ENCODE measurements at places on chromosomes 5 and 9. TPM values are rescaled to one million over a fixed set of nuclear protein-coding genes. Genes with fewer than 3 reads are reported as not detected.

ACOT12 gene
- total RNA-seq = not detected

GRCh38 chr9:36575411-36575882 lies 2.8 kb downstream of the MELK start:
- DNase-seq = no peak

IL5 gene
- total RNA-seq = not detected

GRCh38 chr5:99239826-99240360 lies 311.1 kb upstream of the CHD1 start:
- DNase-seq = no peak

GRCh38 chr9:99828417-99829176 lies 6.9 kb downstream of the NR4A3 start:
- DNase-seq = no peak
